ENCODE measurements at places on chromosomes 2 and 18.

DNA sequence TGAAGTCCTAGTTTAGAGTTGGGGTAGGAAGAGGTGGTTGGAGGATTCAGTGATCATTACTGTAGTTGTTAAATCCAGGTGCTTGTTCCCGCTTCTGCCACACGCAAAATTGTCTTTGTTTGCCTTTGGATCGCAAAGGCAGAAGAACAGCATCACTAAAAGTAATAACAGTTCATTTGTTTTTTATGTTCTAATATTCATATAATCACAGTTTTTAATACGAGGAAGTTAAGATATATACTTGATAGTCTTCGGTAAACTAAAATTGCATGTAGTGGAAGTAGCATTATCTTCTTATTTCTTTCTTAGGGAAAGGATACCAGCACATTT lies 365 bp downstream of the NDUFB3 start:
- no peak for DNase-seq

- no peak for DNase-seq
Observed at GRCh38 chr2:187477051-187477450, 29.0 kb upstream of the CALCRL start.

DNA sequence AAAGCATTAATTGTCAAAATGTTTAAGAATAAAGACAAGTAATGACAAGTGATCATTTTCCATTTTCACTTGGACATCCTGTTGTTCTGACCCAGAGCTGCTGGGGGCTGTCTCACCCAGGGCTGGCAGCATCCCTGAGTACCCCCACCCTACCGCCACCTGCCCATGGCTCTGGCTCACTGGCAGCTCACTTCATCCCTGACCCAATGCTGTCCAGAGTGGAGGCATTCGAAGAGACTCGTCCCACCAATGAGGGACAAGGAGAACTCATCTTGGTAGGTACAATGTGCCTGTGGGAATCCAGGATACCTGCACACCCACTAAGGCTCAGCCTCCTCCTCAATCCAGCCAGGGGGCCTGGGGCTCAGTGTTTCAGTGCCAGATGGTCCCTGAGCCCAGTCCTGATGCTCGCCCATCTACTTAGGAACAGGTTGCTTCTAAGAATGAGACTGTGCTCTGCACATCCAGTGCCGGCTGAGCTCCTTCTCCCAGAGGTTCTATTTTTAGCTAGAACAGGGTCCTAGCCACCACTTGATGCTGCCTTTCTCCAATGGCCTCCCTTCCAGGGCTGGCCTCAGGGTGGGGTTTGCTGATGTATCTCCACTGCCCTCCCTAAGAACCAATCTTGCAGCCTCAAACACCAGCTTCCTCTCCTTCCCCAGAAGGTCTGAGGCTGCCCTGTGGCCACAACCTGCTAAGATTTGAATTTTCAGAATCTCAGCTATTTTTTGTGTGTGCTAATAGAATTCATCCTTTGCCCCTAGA lies 53.7 kb downstream of the ADD2 start:
- DNase-seq: no peak

GRCh38 chr2:1780693-1781092 lies 36.4 kb upstream of the PXDN start:
- DNase-seq: no peak

GRCh38 chr2:27079233-27080139 lies 1.1 kb downstream of the EMILIN1 start:
- no peak for DNase-seq

DNA sequence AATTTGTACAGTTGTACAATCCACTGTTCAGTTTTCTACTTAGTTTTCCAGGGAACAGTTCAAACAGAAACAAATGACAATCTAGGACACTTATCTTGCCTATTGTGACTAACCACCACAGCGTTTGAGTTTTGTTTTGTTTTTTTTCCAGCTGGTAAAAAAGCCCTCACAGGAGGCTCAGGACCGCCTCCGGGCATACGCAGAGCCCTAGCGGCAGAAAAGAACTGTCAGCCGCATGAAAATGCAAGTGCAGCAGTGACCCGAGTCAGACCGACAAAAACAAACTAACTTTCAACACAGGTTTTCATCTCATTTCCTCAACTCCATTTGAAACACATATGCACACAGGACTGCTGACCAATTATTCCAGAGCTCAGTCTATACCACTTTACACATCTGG lies 68.6 kb downstream of the STEAP3 start:
- DNase-seq: no peak

- DNase-seq: no peak
Observed at GRCh38 chr2:73697606-73698005, 39.5 kb downstream of the TPRKB start.

GRCh38 chr2:150410809-150411208 lies 76.7 kb downstream of the RND3 start:
- no peak for DNase-seq

GRCh38 chr2:198146346-198146940 lies 342.1 kb downstream of the PLCL1 start:
- DNase-seq: no peak

DNA sequence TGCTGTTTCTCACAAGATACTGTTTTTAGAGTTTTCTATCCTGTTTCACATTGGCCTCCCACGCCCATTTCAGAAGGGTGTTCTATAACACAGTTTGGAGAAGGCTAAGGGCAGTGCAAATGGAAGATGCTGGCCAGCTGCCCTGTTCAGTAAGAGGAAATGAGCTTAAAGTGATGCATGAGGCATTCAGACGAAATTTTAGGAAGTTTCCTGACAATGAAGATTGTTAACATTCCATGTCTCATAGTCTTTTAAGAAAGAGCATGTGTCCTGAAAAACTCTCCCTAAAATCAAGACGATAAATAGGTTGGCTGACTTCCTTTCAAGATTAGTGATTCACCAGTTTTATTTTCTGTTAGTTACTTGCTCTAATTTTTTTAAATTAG lies 484.2 kb upstream of the NRP2 start:
- no peak for DNase-seq

- DNase-seq: no peak
Observed at GRCh38 chr18:74831571-74832250, 234.0 kb downstream of the ZNF407 start.

- no peak for DNase-seq
Observed at GRCh38 chr2:137020452-137021196, 255.3 kb downstream of the THSD7B start.

GRCh38 chr18:58562999-58563667 lies 65.8 kb downstream of the ALPK2 start:
- no peak for DNase-seq

- DNase-seq: no peak
Observed at GRCh38 chr2:175152242-175152641, 15.8 kb downstream of the ATF2 start.

- DNase-seq: no peak
Observed at GRCh38 chr2:202605174-202605573, 29.6 kb upstream of the FAM117B start.

GRCh38 chr2:37243435-37243834 lies 12.0 kb downstream of the NDUFAF7 start:
- DNase-seq: no peak

GRCh38 chr2:2926858-2927175 lies 450.8 kb downstream of the EIPR1 start:
- no peak for DNase-seq

DNA sequence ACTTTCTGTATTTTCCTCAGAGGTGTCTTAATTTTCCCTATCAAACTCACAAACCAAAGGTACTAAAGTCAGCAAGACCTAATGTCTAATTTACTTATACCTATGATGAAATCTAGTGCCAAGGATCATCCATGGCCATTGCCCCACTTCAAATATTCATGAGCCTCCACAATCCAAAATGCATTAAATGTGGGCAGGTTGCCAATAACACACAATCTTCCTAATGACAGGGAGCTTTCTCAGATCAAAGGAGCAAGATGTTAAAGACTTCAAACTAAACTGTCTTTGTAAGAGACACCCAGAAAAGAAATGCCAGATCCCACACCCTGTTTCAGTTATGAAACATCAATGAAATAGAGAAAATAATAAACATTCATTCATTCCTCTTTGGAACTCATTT lies 143.2 kb downstream of the TMEFF2 start:
- DNase-seq: peak; percentile 21

DNA sequence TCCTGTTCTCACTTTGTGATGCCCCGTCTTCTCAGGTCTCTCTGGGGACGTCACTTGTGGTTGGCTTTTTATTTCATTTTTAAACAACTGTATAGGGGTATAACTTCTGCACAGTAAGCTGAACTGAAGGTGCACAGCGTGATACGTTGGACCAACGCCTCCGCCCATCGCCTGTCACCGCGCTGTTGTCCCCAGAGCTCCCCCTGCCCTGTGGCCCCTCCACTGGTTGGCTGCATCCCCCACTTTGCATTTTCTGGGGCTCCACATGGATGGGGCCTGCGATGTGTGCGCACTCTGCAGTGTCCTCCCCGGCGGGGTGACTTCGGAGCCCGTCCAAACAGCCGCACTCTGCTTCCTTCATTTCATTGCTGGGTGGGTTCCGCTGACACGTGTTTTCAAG lies 14.3 kb downstream of the GPR35 start:
- DNase-seq: no peak

GRCh38 chr2:26475037-26475436 lies 2.9 kb downstream of the OTOF start:
- no peak for DNase-seq

DNA sequence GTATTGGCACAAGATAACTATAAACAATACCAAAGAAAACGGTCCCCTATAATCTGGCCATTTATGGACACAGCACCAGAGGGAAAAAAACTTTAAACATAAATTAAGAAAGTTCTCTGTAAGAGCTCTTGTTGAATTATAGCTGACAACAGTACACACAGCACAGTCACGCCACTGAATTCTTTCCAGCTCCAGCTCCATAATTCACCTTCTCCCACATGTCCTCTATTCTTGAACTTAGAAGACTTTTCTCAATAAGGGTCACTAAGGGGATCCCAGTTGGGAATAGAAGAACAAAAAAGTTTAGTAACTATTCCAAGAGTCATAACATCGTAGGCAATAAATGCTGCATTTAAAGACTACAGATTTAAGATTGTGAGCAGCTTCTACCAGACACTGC lies 124.6 kb upstream of the CYP1B1 start:
- no peak for DNase-seq

GRCh38 chr2:64624862-64625261 lies 28.9 kb downstream of the SERTAD2 start:
- no peak for DNase-seq

DNA sequence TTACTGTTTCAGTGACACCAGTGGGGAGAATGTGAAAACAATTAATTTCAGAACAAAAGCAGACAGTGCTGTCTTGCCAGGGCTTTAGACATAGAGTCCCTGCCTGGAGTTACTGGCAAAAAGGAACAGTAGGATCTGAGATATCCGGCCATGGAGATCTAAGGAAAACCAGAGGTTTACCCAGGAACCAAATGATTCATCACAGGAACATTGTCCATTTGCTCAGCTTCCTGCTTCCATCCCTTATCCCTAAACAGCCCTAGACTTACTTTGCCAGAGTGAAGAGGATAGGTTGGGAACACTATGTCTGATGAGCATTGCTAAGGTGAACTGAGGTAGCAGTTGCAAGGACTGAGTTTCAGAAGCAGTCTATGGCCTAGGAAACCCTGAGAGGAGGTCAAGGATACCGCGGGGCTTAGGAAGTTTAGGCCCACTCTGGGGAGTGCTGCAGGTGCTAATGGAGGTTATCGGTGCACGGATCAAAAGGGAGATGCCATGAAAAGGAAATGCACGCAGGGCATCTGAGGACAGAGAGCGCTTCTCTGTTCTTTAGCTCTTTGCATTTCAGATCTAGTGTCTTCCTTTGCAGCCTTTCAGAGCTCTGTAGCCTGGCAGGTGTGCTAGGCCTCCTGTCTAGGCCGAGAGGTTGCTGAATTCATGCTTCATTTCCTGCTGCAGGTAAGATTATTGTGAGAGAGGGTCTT lies 223.9 kb downstream of the CDCA7 start:
- DNase-seq: no peak

DNA sequence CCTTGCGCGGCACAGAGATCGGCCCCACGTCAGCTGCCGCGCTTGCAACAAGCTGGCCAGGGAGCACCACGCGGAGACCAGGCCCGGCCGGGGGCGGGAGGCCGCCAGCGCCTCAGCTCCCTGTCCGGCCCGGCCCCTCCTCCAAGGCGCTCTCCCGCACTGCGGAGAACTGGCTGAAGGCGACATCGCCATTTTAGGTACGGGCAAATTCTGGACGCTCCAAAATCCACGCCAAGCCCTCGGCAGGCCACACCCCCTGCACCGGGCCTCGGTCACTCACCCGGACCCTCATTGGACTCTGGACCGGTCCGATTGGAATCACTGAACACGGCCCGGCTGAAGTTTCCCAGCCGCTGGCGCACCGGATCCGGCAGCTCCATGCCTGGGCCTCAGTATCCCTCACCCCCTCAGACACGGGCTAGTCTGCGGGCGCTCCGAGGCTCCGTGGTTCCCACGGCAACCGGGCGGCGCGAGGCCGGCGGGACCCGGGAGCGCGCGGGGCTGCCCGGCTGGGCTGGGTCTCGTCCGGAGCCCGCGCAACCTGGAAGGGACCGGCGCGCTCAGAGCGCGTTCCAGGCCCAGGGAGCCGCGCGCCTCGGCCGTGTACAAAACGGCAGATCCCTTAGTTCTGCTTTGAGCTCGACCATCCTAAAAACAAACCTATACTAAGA lies at the start of gene TMEM17:
TMEM17 (minus strand) TSS at position 446 of the 671 bp plus-strand sequence; CDS start at position 380, 66 bp downstream.
- peak; percentile 49 for DNase-seq

DNA sequence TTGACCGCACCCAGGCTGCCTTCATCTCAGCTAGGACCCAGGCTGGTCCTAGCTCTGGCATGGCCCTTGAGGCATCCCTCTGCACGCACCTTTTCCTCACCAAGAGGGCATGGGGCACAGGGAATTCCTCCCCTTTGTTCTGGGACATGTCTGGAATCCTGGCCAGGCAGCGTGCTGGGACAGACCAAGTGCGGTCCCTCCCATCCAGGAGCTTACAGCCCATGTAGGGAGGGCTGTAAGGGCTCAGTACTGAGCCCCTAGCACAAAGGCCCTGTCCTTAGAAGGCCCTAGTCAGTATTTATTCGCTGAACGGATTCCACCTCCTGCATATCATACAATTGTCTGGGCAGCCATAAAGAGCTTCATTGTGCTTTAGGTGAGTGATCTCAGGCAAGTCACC lies 3.0 kb downstream of the TMEM37 start:
- DNase-seq: no peak

DNA sequence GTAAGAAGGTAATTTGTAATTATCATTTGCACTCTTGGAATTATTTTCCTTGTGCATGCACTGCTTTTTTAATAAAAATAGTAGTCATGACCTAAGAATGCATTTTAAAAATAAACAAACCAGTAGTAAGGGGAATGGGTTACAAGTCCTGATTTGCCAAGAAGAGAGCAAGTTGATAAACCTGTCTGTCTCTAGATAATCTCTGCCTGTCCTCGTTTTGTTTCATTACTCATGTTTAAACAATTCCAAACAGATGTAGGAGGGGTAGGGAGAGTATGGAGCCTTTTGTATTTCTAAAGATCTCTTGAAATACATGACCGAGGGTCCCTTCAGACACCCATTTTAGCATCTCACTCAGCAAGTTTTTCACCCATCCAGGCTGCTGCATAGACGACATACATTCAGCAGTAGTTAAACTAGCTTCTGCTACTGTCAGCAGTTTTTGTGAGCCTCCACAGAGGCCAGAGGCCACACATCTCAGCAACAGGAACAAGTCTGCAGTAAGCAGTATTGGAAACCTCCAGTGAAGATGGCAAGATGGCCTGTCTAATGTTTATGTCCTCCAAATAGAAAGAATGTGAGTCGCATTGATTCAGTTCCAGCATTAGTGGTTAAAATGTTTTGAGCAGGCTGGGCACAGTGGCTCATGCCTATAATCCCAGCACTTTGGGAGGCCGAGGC lies 2.3 kb upstream of the EXOC6B start:
- DNase-seq: no peak

GRCh38 chr2:219769090-219769910 lies 141.9 kb downstream of the SLC4A3 start:
- no peak for DNase-seq
